ENCODE measurements at places on chromosomes 16 and 17.

- DNase-seq, result no peak
Measured at GRCh38 chr17:19464031-19465026, 53.3 kb downstream of the RNF112 start.

DNA sequence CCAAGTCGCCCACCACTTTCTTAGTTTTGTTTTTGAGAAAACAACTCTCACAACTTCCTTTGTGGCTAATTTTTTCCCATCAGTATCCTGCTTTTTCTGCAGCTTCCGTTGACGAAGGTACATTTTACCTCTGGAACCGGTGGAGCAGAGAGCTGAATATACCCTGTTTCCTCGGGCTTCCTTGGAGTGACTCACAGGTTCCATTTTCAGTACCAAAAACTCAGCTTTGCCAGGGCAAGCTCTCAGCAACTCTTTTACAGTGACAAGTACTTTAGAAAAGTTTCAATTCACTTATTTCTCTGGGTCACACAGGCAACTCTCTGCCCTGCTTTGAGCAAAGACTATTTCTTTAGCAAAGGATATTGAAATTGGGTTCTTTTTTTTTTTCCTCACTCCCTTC is 318.9 kb downstream of the SNX29 start:
- no peak for DNase-seq

DNA sequence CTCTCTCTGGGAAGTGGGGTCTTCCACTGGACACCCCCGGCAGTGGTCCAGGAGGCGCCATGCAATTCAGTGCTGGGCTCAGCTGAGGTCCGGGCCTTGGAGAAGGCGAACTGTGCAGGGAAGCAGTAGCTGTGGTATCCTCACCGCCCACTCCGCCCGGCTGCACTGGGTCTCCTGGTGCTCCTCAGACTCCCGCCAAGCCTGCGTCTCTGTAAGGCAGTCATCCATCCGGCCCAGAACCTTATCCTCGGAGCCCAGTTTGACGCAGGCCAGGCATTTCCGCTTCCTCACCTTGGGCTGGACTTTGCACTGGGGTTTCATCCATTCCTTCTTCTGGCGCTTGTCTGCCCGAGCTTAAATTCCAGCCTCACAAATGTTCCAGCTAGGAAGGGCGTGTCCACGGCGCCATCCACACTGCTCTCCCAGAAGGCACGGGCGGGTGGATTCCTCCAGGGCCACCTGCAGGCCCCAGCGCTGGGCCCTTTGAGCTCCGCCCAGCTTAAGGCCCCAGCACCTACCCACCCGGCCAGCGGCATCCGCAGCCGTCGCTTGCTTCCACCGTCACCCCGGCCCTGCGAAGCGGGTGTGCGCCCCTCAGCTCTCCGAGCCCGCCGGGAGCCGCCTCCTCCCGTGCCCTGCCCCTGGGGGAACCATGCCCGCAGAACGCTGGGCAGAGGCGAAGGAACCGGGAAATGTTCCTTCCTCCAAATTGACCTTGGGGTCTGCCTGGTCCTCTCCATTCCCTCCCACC is 1884.8 kb downstream of the TP53TG3F start:
- DNase-seq, result no peak

- DNase-seq, result no peak
Measured at GRCh38 chr16:6146356-6146755, 1048.8 kb upstream of the EEF2KMT start.

GRCh38 chr16:26139884-26140283 is 448.1 kb downstream of the HS3ST4 start:
- no peak for DNase-seq

GRCh38 chr16:16909126-16909525 is 530.2 kb downstream of the NPIPA7 start:
- DNase-seq, result no peak

- DNase-seq, result no peak
Measured at GRCh38 chr16:61891460-61891859, 144.8 kb downstream of the CDH8 start.

DNA sequence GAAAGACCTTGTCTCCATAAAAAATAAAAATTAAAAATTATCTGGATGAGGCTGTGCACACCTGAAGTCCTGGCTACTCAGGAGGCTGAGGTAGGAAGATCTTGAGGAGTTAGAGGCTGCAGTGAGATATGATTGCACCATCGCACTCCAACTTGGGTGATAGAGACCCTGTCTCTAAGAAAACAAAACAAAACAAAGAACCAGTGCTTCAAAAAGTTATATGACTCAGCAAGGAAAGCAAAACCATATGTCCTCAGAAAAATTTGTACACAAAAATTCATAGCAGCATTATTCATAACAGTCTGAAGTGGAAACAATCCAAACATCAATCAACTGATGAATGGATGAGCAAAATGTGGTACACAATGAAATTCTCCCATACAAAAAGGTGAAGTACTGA is 48.9 kb downstream of the SLFN5 start:
- no peak for DNase-seq

DNA sequence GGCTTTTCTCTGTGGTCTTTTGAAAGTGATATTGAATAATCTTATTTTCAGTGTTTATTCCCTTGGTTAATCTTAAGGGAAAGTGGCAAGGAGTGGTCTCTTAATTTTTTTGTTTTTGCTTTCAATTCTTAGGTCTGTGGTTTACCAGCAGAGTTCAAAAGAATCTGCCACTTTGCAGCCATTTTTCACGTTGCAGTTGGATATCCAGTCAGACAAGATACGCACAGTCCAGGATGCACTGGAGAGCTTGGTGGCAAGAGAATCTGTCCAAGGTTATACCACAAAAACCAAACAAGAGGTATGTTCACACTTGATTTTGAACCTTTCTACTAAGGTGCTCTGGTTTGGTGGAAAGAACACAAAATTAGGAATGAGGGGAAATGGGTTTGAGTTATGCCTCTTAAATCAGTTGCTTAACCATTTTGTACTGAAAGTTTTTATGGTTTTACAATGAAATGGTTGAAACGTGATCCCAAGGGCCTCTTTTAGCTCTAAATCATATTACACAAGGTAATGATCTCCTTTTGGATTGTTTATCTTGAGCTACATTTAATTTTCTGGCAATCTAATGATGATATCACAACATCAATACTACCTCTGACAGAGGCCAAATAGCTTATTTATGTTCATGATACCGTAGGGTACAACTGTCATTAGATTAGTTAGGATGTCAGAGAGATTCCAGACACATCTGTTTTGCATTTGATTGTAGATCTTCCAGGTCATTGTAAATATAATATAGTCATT is 51.6 kb upstream of the CRISPLD2 start:
- no peak for DNase-seq

DNA sequence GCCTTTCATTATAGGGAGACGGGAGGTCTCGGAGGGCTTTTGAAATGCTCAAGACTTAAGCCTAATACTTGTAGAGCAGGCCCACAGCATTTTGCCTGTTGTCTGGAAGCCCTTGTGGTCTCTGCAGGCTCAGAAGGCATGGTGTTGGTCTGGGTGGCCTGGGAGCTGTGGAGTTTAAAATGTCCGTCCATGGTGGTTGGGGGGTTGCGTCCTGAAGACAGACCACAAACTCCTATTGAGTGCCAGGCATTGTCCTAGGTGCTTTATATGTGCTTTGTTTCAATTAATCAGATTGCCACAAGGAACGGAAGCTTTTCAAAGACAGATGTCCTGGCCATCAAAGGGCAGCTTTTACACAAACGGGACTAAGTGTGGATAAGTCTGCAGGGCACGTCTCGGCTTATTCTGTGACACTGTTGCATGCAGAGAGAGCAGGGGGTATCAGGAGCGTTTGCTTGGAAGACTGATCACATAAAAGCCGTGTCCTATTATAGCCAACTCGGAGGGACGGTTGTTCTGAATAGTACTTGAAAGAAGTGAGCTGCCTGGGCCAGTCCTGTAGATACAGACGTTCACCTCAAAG is 7.8 kb downstream of the NTN1 start:
- no peak for DNase-seq

DNA sequence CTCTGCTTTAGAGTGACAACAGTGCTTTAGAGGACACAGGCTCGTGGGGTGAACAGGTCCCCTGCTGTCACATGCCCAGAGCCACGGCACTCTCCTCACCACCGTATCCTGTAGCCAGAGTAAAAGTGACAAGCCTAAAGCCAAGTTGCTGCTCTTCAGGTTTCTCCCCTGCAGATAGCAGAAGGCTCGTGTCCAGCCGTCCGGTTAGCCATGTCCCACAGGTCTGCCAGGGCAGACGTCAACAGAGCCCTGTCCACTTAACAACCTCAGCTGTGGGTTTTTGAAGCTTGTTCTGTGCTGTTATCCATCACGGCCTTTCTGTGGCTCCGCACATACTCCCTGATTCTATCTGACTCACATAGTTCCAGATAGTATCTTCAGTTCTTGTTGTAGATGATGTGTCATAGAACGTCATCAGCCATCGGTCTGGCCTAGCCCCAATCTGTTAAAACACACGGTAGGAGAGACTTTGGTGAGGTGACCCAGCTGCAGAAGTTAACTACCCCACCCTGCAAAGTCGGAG is 100.7 kb downstream of the SOCS1 start:
- no peak for DNase-seq

DNA sequence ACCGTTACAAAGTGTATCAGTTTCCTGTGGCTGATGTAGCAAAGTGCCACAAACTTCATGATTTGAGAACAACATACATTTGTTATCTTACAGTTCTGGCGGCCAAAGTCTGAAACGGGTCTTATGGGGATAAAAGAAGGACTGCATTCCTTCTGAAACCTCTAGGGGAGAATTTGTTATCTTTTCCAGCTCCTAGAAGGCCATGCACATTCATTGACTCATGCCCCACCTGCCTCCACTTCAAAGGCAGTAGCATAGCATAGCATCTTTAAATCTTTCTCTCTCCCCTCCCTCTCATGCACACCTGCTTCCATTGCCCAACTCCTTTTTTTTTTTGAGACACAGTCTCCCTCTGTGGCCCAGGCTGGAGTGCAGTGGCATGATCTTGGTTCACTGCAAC is 190.7 kb upstream of the DYNLRB2 start:
- no peak for DNase-seq

DNA sequence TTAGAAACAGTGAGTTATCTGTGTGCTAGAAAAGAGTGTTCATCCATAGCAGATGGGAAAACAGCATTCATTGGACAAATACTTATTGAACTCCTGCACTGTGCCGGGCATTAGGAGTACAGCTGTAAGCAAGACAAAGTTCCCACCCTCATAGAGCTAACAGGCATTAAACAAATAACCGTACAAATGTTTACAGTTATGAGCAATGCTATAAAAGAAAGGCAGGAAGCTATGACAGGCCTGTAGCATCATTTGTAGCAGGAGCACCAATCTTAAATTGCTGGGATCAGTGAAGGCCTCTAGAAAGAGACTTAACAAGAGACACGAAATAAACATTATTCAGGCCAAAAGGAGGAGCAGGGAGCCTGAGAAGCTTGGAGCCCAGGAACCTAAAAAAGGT is 15.6 kb downstream of the SDR42E1 start:
- no peak for DNase-seq

- DNase-seq, result no peak
Measured at GRCh38 chr16:81973737-81974136, 37.5 kb downstream of the SDR42E1 start.

DNA sequence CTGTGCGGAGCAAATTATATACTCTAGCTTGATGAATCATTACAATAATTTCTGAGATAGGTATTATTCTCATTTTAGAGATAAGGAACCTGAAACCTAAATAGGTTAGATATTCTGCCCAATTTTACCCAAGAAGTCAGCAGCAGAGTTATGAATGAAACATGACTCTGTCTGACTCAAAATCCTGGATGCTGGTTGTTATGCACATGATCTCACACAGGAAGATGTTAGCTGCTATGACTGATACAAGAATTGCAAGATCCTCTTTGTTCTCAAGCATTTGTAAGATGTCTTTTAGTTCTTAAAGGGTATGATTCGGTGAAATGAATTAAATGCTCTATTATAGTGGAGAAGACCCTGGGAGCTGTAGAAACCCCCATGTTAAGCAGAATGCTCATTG is 447.8 kb downstream of the KIF2B start:
- DNase-seq, result no peak

GRCh38 chr17:78124081-78124835 is 4.3 kb downstream of the TMC6 start:
- DNase-seq, result peak; percentile 90

GRCh38 chr17:44220213-44221083 is 973 bp upstream of the UBTF start:
- peak; percentile 58 for DNase-seq

DNA sequence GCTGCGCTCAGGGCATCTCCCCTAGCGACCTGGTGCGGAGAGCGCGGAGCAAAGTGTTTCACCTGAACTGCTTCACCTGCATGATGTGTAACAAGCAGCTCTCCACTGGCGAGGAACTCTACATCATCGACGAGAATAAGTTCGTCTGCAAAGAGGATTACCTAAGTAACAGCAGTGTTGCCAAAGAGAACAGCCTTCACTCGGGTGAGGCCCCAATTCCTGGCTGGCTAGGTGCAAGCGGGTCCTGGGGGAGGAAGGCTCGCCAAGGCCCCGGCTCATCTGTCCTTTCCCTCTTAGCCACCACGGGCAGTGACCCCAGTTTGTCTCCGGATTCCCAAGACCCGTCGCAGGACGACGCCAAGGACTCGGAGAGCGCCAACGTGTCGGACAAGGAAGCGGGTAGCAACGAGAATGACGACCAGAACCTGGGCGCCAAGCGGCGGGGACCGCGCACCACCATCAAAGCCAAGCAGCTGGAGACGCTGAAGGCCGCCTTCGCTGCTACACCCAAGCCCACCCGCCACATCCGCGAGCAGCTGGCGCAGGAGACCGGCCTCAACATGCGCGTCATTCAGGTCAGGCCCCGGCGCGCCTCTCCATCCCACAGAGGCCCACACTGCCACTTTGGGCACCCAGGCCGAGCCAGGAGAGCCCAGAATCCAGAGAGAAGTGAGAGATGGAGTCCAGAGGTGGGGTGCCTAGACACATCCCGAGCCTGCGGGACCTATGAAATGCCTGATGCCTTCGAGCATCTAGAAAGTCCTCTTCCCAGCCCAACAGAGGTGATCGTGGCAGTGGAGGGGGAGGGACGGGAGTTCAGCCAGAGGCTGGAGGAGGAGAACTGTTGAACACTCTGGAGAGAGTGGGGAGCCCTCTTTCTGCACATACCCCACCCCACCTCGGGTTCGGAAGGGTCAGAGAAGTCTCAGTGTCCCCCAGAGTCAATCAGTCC is 3.3 kb downstream of the LHX1 start:
- DNase-seq, result no peak

DNA sequence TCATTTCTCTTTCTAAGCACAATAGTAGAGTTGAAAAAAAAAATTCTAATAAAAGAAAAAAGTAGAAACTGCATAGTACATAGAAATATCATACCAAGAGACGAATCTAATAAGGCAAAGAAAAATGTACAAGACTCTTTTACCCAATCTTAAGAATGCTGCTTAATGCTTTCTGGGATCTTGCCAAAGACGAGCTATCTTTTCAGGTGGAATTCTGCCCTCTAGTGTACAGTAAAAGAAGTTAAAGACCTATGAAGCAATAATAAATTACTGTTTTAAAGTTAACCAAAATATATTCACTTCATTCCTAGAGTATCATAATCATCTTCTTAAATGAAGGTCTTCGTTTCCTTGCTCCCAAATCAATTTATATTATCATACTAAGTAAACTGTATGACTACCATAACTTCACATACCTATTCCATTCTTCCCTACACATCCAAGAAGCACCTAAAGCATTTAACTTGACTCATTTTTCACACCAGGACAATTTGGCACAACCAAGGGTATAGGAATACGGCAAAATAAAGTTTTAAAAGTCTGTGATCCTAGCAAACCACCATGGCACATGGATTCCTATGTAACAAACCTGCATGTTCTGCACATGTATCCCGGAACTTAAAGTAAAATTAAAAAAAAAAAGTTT is 47.7 kb downstream of the CFDP1 start:
- peak; percentile 82 for DNase-seq

- DNase-seq, result no peak
Measured at GRCh38 chr16:69078073-69078472, 27.4 kb upstream of the HAS3 start.
